ENCODE measurements at places on chromosomes 1 and 21.

- DNase-seq, result no peak
Observed at GRCh38 chr1:156586323-156586722, 5.3 kb upstream of the NAXE start.

GRCh38 chr1:189782295-189782694, 695.4 kb downstream of the BRINP3 start:
- no peak for DNase-seq

DNA sequence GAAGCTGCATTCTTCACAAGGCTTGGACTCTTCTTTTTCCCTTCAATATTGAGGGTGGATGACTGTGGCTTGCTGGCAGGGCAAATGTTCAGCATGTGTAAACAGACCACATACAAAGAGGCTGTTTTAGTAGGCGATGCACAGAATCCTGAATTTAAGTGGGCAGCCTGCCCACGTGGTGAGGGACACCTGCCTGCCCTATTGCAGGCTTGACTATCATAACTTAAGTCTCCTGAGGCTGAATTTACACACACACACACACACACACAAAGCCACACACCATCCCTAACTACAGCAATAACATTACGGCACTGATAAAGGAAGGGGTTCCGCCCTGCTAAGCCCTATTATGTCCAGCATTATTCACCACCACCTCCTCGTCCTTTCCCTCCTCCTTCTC, 15.9 kb downstream of the SYT2 start:
- no peak for DNase-seq

- DNase-seq, result no peak
Observed at GRCh38 chr21:38556390-38556789, 58.1 kb upstream of the ERG start.

- DNase-seq, result no peak
Observed at GRCh38 chr1:89949991-89950624, 44.8 kb upstream of the ZNF326 start.

- DNase-seq, result peak; percentile 56
Observed at GRCh38 chr21:32772281-32773047, 909 bp upstream of the PAXBP1 start.

DNA sequence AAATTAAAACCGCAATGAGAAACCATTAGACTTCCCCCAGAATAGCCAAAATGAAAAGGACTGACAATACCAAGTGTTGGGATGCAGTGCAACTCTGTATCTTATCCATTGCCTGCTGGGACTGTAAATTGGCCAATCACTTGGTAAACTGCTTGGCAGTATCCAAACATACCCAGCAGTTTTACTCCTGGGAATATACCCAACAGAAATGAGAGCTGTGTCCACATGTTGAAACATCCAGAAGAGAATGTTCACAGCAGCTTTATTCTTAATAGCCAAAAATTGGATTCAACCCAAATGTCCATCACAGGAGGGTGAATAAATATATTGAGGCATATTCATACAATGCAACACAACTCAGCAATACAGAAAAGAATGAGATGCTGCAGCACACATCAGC, 13.7 kb upstream of the FAM20B start:
- DNase-seq, result no peak

DNA sequence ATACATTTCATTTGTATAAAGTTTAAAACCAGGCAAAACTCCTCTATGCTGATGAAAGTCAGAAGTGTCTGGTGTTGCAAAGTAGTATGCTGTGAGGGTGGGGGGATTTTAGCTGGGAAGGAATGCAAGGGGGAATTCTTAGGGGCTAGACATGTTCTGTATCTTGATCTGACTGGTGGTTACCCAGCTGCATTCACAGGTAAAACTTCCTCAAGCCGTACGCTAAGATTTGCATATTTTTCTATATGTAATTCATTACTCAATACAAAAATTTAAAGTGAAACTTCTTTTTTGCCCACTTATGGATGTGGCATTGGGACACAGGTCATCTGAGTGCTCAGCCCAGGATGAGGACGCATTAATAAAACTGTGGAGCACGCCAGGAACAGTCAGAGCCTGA, 323.3 kb downstream of the PAPPA2 start:
- no peak for DNase-seq

GRCh38 chr1:183516725-183517124, 44.4 kb downstream of the SMG7 start:
- no peak for DNase-seq
